ENCODE measurements at places on chromosomes 13 and 19.

- DNase-seq, result no peak
Measured at GRCh38 chr13:30870916-30871587, 35.0 kb upstream of the MEDAG start.

GRCh38 chr19:48059331-48059730 lies 15.5 kb upstream of the CABP5 start:
- no peak for DNase-seq

DNA sequence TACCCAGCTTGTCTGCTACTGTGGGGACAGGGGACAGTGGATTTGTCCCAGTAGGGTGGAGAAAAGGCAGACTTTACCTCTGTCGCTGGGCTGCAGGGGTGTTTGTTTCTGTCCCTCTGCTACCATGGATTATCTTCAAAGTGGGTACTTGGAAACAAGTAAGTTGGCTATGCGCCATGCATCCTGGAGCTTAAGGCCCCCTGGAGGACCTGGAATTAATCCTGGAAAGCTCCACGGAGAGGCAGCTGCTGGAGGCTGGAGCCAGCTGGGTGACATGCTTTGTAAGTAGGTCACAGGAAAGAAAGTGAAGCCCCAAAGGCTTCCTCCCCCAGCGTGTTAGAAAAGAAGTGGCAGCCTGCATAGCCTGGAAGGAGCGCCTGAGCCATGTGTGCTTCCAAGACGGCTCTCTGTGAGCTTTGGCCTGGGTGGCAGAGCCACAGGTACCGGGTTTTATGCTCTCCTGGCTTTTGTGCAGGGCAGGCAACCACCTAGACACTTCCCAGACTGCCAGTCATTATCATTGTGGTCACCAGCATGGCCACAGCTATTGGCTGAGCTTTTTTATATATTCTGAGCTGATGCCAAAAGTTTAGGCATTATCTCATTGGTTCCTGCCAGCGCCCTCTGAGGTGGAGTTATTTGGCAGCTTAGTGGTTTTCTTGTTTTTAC lies 9.5 kb downstream of the B3GLCT start:
- DNase-seq, result no peak

GRCh38 chr13:48715977-48716376 lies 62.2 kb downstream of the CYSLTR2 start:
- DNase-seq, result no peak

Measured in stimulated activated CD4-positive, alpha-beta T cell treated with anti-CD3 and anti-CD28 coated beads, TNF-alpha, amount 100 ng/mL, for 1 hour (primary cell).